ENCODE measurements at places on chromosomes 1 and 21.
A peak's percentile ranks its signal among the peaks of the same experiment; 100 is the strongest.

DNA sequence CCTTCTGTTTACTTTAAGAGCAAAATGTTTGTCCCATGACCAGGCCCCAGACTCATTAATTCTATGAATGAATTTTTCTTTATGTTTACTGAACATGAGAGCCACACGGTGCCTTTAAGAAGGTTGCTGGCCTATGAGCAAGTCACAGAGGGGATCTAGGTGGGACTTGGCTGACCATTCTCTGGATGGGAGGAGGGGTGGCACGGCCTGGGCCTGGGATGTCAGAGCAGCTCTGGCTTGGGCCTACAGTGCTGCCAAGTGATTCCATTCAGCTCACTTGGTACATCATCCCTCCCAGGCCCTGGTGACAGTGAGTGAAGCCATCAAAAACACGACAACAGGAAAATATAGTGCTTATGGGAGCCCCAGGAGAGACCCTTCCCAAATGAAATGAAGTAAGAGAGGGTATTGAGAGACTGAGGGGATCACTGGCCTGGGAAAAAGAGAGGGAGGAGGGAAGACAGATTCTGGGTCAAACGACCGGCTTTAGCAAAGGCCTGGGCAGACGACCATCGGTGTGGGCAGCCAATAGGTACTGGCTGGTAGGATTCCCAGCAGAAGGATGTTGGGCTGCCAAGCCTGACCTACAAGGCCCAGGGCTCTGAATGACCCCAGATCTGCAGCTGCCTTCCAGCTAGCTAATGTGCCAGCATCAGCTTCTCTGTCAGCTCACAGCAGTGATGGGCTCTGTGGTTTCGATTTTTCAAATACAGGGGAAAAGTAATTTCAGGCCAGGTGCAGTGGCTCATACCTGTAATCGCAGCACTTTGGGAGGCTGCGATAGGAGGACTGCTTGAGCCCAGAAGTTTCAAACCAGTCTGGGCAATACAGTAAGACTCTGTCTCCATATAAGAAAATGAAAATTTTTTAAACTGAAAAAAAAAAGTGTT lies 3.3 kb downstream of the TMEM53 start:
- no peak for DNase-seq

DNA sequence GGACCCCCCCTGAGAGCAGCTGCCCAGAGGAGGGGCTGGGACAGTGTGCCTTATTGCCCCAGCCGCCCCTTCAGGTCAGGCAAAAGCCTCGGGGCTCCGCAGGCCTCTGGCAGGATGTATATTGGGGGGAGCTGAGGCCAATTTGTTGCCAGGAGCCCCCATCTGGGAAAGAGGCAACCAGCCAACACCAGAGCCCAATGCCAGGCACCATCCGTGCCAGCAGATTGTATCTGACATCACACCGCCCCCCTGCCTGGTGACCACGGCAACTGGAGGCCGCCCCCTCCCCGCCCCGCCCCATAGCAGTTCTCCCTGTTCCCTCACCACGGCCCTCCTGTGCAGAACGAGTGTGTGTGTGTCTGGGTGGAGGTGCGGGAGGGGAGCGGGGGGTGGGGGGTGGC lies 3.6 kb upstream of the PLEKHG5 start:
- no peak for DNase-seq

- no peak for DNase-seq
Observed at GRCh38 chr21:42741066-42741465, 87.6 kb downstream of the PDE9A start.

- DNase-seq, result peak; percentile 42
Observed at GRCh38 chr1:94045465-94046056, 75.4 kb downstream of the ABCA4 start.

DNA sequence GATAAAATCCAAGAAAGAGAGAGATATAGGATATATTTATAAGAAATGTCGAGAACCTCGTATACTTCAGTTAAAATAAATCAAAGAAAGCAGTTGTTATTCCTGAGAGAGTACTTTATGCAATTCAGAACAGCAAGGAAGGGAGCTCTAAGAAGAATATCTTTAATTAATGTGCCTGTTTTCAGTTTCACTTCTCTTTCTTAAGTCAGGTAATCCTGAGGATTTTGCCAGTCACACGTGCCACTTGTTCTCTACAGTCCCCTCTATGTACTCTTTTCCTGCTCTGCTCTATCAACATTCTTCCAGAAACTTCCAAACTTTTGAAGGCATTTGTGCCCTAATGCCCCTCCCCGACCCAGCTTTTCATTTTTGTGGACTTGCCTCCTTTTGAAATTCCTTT lies 211.9 kb downstream of the AKT3 start:
- DNase-seq, result no peak

DNA sequence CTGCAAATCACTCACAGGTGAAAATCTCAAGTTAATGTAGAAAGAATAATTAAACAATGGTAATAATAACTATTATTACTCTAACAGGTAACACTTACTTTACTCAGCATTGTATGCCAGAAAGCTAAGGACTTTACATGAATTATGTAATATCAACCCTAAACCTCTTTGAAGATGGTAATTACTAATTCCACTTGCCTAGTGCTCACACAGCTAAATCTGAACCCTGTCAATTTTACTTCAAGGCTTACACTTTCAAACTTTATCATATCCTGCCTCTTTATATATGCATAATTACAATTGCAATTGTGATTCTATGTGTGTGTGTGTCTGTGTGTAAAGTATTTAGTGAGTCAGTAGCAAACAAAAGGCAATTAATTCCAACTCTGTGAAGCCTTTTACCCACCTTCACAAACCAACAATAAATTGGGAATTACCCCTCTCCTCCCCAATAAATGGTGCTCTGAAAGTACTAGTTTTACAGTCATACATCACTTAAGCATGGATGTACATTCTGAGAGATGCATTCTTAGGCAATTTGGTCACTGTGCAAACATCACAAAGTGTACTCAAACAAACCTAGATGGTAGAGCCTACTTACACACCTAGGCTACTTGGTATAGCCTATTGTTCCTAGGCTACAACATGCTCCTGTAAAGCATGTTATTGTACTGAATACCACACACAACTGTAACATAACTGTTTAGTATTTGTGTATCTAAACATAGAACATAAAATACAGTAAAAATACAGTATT lies 5.9 kb downstream of the ZNF644 start:
- no peak for DNase-seq

DNA sequence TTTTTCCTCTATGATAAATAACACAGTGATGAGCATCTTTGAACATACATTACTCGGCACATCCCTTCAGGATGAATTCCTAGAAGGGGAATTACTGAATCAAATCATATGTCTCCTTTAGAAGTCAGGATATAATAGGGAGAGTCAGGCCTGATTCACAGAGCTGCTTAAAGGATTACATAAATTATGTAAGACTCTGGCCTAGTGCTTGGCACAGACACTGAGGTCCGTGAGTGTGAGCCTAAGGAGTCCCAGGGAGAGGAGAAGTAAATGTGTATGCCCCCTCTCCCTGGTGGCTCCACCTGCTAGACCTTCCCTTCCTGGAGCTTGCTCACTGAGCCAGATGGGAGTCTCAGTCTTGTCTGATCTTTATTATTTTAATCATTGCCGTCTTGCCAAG lies 8.6 kb upstream of the FOXE3 start:
- no peak for DNase-seq

GRCh38 chr1:204266504-204267034 lies 52.8 kb upstream of the GOLT1A start:
- DNase-seq, result no peak
